ENCODE measurements at places on chromosomes 12 and 14.

GRCh38 chr12:120101617-120102016, 14.9 kb downstream of the RAB35 start:
- DNase-seq = no peak

DNA sequence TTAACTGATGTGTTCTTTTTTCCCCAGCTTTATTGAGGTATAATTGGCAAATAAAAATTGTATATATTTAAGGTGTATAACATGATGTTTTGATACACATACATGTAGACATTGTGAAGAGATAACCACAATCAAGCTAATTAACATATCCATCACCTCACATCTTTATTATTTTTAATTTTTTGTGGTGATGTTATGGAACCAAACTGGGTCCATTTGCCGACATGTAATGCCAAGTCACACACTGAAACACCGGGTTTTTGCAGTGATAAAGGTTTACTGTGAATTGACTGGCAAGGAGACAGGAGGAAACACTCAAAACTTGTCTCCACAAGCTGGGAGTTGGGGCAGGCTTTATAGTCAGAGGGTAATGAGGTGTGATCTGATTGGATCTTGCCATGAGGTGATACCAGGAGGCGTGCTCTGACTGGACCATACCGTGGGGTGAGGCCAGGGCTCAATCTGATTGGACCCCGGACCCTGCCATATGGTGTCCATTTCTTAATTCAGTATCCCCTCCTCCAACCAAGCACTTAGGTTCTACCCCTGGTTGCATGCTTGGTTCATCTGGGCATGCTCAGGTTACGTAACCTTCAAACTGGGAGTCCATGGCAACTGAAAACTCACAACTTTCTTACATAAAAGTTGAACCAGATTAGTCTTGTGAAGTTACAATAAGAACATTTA, 11.8 kb upstream of the WSCD2 start:
- DNase-seq = no peak

DNA sequence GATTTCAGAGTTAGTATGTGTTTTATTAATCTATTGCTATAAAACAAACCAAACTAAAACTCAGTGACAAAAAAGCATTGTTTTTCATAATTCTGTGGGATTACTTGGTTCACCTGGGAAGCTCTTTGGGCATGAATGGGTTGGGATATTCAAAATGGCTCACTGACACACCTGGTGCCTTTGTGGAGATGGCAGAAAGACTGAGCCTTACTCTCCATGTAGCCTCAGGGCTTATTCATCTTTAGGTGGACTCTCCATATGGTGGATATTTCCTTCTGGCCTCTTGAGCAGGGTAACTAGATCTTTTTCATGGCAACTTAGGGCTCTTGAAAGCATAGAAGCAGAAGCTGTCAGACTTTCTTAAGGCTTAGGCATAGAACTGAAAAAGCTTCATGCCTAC, 1102.8 kb upstream of the SEL1L start:
- no peak for DNase-seq

DNA sequence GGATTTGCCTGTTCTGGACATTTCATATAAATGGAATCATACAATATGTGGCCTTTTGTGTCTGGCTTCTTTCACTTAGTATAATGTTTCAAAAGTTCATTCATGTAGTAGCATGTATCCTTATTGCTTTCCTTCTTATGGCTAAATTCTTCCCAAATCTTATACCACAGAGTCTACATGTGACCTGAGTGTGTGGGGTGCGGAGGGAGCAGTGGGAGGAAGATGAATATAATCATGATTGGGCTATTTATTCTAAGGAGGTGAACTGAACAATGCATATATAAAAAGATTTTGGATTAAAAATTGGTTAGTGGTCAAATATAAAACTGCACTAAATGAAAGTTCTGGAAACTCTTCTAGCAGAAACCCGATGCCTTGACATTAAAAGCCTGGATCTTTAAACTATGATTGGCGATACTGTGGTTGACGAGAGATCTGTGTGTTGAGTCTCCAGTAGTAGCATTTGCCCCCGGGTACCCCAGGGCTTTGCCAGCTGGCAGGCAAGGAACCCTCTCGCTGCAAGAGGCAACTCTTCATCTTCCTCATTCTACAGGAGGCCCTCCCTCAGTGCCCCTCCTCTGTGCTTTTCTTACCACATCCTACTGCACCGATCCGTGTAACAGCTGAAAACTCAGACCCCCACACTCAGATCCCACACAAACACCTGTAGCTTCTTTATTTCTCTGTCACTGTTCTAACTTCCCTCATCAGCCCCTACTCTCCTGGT, 2.6 kb downstream of the CYP46A1 start:
- no peak for DNase-seq

GRCh38 chr12:101407049-101407435, 530 bp downstream of the ARL1 start:
- DNase-seq = no peak

- DNase-seq = no peak
Observed at GRCh38 chr14:104427131-104427851, 152.3 kb upstream of the C14orf180 start.

DNA sequence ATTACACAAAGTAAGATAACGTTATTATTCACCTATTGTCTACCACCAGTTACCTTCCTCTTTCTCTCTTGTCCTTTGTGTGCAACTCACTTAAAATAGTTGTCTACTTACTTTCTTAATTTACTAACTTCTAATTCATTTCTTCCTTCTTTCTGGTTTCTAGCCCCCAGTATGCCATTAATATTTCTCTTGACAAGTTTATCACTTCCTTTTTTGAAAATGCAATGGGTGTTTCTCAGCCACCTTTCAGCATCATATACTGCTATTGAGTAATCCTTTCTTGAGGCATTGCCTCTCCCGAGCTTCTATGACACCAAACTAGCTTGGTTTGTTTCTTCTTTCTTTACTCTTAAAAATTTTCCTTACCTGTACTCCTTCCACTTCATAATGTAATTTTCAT, 633.6 kb downstream of the TMTC2 start:
- no peak for DNase-seq

DNA sequence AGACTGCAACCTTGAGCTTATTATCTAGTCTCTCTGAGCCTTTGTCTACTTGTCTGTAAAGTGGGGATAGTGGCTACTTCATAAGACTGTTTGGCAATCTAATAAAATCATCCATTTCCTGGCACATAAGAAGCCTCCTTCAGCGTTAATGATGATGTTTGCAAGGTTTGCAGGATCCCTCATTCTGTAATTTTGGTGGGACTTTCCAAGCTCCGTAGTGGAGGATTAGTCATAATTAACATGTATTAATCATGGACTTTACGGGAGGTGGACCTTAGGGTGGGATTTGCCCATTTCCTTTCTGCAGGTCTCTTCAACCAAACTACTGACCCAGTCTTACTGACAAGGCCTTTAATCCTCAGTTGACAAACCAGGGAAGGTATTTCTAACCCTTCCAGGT, 66.2 kb downstream of the NTF3 start:
- DNase-seq = no peak

DNA sequence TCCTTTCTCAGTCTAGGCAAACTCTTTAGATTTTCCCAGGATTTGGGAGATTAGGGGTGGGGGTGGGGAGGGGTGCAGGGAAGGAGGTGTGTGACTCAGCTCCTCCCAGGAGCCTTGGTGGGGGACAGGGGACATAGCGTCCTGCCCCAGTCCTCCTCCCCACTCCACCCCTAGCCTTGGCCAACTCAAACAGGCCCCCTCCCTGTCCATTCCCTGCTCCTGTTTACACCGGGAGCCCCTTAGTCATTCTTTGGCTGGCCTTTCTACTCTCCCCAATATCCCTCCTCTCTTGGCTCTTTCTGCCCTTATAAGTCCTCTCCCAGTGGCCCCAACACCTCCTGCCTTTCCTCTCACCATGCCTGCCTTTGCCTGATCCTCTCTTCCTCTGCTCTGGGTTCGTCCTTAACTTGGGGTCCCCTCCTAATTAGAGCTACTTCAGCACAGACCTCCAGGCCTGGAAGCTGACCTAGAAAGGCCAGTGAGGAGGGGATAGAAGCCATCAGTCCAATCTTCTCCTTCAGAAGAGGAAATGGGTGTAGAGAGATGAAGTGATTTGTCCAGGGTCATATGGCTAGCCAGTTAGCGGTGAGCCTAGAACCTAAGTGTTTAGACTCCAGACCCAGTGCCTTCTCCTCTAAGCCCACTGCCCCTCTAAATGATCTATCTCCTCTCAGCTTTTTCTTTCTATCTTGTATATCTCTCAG, 2.3 kb upstream of the ITGA5 start:
- no peak for DNase-seq

DNA sequence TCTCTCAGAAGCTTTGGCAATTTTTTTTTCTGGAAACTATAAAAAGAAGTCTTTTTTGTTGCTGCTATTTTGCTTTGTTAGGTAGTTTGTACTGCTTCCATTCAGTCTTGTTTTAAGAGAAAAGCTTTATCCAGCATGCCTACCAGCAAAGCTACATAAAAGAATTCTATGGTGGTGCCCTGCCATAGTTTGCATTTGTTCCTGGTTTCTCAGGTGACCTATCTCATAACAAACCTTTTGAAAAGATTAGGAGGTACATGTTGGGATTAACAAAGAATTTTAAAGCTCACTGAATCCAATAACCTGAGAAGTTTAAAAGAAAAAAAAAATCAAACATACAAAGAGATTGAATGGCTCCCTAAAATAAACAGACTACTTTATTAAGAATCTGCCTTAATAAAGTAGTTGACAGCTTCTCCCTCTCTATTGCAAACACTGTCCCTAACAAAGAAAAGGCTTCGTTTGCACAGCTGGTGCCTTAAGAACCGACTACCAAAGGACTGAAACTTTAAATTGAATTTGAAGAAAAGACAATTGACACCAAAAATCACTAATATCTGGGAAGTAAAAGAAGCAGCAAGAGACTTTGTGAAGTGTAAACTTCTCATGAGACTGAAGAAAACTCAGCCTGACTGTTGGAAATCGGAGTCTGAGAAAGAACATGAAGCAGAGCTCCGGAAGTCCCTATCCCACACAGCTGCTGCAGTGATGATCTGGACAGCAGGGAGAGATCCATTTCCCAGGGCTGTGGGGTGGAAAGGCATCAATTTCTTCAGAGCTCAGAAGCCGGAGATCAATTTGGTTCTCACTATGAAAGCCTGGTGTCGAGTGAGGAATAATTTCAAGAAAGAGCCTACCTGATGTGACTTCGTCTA, 102.7 kb upstream of the PLEKHA5 start:
- no peak for DNase-seq

- DNase-seq = no peak
Observed at GRCh38 chr12:58907391-58907790, 12.9 kb downstream of the LRIG3 start.

GRCh38 chr12:4034921-4035320, 161.7 kb upstream of the PARP11 start:
- peak; percentile 67 for DNase-seq

GRCh38 chr12:53575502-53576249, 50.5 kb downstream of the ATF7 start:
- DNase-seq = no peak

- DNase-seq = no peak
Observed at GRCh38 chr14:102479107-102479506, 30.5 kb downstream of the ANKRD9 start.

GRCh38 chr14:103545915-103546651, 16.4 kb downstream of the BAG5 start:
- no peak for DNase-seq

DNA sequence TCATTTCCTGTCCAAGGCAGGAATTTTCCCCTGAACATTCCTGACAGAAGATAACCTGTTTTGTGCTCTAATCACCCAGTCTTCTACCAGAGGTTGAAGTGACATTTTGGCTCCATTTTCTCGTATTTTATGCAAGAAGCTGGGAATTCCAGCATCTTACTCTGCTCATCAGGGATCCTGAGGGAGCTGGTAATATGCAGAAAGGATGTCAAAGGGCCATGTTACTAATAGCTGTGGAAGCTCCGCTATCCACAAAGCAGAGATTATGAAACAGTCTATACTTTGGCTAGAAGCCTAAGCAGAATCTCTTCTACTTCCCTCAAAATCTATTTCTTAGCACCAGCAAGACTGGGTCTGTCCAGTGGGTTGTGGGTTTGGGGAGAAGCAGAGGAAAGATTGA, 613.0 kb downstream of the DIO2 start:
- DNase-seq = no peak

DNA sequence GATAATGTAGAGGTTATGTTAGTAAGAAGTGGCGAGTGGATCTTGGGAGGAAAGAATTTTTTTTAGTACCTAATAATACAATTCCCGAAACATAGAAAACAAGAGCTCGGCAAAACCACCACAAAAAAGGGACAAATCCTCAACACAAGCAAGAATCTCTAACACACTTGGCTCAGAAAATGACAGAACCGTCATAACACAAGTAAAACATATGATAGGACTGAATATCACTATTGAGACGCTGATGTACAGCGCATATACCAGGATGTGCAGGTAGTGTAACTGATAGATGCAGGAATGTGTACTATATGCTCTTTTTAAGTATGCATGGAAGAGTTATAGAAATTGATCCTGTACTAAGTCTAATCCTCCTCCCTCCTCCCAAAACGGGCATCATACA, 564.5 kb downstream of the BCL11B start:
- no peak for DNase-seq

DNA sequence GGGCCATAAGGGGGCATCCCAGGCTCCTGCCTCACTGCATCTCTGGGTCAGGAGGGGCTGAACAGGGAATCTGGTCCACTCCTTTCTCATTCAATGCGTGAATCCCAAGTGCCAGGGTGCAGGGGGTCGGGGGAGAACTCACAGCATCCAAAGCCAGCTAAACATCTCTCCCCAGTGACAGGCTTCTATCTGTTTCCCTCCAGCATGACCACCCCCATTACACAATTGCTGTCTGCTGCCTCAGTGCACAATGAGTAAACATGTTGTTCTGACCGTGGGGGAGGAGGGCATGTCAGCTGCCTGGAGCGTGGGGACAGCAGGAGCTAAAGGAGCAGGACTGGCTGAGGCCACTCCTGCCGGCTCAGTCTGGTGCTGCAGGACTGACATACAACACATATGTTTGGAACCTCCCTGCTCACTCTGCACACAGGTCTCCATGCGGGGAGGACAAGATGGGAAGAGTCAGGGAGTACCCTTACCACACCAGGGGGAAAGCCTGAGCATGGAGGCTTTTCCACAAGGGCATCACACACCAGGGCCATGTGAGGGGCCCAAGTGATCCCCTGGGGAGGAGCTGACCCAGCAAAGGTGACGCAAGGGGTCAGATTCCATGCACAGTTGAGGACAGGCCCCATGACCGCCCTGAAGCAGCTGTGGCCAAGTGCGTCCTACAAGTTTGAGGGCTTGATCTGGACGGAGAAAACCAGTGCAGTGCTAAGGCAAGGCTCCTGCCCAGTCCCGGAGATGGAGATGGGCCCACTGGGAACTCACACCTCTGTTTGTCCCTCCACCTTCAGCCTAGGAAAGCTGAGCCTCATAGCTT, 1.4 kb downstream of the TNS2 start:
- no peak for DNase-seq

GRCh38 chr12:22766911-22767420, 142.0 kb downstream of the ETNK1 start:
- DNase-seq = no peak

- DNase-seq = no peak
Observed at GRCh38 chr12:112096667-112097066, 11.9 kb downstream of the NAA25 start.

GRCh38 chr12:81077686-81078441, at the start of gene ACSS3:
ACSS3 (plus strand) TSS chr12:81078079; CDS start chr12:81078121, 42 bp downstream.
- DNase-seq = no peak

- DNase-seq = no peak
Observed at GRCh38 chr14:72097173-72097783, 165.0 kb downstream of the RGS6 start.

- DNase-seq = no peak
Observed at GRCh38 chr12:2190896-2191533, 138.2 kb downstream of the CACNA1C start.
